Upper lobe of right lung (tissue), 1 donor: ENCODE measurements at places on chromosomes 11 and 22. TPM values are rescaled to one million over a fixed set of nuclear protein-coding genes. Genes with fewer than 3 reads are reported as not detected.

DNA sequence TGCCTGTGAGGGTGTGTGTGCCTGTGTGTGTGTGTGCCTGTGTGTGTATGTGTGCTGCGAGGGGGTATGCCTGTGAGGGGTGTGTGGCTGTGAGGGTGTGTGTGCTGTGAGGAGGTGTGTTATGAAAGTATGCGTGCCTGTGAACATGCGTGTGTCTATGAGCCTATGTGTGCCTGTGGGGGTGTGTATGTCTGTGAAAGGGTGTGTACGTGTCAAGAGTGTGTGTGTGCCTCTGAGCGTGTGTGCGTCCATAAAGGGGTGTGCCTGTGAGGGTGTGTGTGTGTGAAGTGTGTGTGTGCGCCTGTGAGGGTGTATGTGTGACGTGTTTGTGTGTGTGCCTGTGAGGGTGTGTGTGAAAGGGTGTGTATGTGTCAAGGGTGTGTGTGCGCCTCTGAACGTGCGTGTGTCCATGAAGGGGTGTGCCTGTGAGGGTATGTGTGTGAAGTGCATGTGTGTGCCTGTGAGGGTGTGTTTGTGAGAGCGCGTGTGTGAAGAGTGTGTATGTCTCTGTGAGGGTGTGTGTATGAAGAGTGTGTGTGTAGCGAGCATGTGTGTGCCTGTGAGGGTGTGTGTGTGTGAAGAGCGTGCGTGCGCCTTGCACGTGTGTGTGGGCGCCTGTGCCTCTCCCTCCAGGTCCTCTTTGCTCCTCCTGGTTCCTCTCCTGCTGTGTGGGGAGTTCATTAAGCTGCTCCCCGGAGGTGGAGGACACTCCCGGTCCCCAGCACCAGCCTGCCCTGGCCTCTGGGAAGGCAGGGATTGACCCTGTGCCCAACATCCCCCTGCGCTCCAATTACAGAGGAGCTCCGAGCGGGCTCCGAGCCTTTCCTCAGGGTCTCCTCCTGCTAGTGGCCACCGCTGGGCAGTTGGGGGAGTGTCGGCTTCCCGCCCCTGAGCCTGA, 53.3 kb downstream of the CACNA1I start:
- DNase-seq = no peak

DNA sequence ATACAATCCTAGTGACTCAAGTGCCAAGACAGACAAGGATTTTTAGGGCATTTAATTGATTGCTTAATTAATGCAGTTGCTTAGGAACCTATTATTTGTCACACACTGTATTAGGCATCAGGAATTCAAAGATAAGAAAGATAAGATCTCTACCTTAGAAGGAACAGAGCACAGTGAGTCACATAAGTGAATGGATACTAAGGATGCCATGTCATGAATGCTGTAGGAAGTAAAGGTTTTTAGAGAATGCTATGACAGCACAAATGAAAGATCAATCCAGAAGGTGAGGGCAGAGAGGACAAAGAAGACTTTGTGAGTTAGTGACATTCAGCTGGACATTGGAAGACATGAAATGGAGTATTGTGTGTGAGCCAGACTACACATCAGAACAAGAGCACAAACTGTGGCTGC, 147.9 kb upstream of the DDI1 start:
- DNase-seq = no peak

- peak; percentile 15 for DNase-seq
These were observed 301.2 kb downstream of the CTTN start for GRCh38 chr11:70699294-70700221.

- DNase-seq = no peak
These were observed 184.6 kb upstream of the SYT13 start for GRCh38 chr11:45470794-45471167.

GRCh38 chr11:114195981-114196731, 100.0 kb upstream of the NNMT start:
- no peak for DNase-seq

DNA sequence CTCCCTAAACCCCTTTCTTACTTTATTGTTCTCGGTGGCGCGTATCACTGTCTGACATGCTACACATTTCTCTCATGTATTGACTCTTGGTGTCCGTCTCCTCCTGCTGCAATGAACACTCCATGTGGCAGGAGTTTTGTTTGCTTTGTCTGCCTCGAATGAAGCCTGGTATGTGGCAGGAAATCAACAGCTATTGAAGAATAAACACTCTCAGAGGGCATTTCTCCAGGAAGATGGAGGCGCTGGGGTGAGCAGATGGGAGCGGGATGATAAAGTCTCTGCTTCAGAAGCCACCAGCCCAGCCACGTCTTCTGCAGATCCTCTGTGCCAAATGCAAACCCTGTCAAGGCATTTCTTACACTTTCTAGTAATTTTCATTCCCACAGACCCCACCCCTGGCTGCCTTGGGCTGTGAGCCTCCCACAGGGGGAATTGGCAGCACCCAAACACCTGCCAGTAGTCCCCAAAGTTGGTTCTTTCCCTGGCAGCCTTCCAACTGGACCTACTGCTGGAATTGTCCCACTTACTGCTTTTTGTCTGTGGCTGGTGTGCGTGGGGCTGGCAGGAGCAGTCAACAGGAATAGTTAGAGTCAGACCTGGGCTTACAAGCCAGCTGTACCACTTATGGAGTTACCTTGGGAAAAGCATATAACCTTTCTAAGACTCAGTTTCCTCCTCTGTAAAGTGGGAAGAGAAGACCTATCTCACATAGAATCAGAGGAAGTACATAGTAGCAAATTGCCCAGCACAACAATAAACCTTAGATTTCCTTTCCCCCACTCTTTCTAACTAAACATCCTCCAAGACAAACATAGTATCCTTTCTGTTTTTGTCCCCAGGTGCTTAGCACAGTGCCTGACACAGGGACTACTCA, 13.3 kb upstream of the IL10RA start:
- DNase-seq = no peak

- DNase-seq = no peak
These were observed 186.7 kb downstream of the CADM1 start for GRCh38 chr11:115317277-115318185.

GRCh38 chr11:17613428-17613962, 66.4 kb downstream of the OTOG start:
- DNase-seq = no peak

- DNase-seq = peak; percentile 86
These were observed at the start of gene SPI1 for GRCh38 chr11:47378010-47378835. Gene SPI1 (minus strand): TSS chr11:47378547. CDS start chr11:47378353, 194 bp downstream.

- DNase-seq = peak; percentile 48
These were observed 100.3 kb upstream of the PITPNB start for GRCh38 chr22:28019360-28019759.

- peak; percentile 64 for DNase-seq
These were observed 36.2 kb upstream of the BRSK2 start for GRCh38 chr11:1353383-1354124.

DNA sequence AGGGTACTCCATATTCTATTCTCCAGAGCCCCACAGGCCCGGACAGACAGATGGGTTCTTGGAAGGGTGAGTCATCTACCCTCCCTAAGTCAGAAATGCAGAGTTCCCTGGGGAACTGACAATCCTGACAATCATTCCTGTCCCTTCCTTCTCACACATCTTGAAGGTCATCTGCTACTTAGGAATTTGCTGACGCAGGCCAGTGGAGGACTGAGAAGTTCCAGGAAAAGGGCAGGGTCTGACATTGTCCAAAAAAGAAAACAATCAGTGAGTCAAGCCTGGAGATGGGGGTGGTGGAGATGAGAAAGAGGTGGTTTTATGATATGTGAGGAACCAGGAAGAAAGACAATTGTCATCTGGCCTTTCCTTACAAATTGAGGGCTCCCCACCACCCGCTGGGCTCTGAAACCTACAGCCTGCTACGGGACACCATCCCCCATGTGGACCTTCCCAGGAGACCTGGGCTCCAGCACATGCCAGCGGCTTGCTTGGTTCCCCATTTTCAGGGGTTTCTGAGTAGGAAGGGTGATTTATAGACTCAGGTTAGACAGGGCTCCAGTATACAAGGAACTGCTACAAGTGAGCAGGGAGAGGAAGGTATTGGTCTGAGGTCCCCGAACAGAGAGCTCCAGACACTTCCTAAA, 12.9 kb downstream of the CD59 start:
- no peak for DNase-seq

- DNase-seq = no peak
These were observed 4.0 kb downstream of the DEAF1 start for GRCh38 chr11:690738-691633.

DNA sequence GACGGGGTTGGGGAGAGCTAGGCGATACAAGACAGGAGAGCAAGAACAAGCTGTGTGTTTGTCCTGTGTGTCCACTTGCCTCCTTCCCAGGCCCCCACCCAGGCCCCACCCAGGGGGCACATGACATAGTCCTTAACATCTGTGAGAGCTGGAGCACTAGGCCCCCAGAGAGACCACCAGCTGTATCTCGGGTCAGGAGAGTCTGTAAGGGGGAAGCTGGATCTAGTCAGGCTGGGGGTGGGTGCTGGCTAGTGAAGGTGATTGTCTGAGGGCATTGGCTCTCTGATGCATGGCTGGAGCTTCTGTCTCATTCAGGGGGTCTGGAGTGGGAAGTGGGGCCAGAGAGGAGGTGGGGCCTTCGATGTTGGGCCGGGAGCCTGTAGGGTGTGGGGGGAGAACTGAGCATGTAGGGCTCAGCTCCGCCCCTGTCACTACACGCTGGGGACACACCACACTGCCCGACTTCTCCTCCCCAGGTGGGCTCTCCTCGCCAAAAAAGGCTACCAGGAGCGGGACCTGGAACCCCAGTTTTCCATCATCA, 571 bp downstream of the P2RX6 start:
- DNase-seq = no peak

GRCh38 chr11:68264244-68264643, 7.5 kb downstream of the C11orf24 start:
- DNase-seq = no peak

DNA sequence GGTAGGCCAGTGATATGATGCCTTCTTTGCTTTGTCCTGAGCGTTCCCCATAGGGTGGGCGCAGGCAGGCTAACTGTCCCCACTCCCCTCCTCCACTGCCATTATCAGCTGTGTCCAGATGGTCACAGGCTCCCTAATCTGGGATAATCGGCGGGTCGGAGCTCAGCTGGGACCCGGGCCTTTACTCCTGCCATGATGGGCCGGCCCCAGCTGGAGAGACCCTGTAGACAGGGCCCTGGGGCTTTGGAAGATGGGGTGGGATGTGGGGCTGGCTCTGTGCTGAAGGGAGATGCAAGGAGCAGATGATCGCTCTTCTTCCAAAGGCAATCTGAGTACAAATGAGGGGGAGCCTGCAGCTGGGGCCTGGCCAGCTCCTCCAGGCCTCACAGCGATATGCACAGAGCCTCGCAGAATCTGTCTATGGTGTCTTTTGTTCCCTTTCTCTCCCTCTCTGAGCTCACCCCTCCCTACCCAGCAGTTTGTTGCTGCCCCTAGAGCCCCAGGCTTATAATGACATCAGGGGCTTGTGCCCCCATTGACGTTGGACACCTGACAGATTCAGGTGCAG, 11.9 kb downstream of the KLHL35 start:
- DNase-seq = no peak

GRCh38 chr11:81966340-81966739, 767.3 kb downstream of the FAM181B start:
- no peak for DNase-seq

GRCh38 chr11:12523180-12523924, 146.0 kb downstream of the PARVA start:
- no peak for DNase-seq

GRCh38 chr11:79342686-79343085, 98.1 kb downstream of the TENM4 start:
- no peak for DNase-seq

DNA sequence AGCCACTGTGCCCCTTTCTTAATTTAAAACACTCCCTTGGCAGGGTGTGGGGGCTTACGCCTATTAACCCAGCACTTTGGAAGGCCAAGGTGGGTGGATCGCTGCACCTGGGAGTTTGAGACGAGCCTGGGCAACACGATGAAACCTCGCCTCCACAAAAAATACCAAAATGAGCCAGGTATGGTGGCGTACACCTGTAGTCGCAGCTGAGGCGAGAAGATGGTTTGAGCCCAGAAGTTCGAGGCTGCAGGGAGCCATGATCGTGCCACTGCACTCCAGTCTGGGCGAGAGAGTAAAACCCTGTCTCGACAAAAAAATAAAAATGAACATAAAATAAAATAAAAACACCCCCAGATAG, 45.0 kb downstream of the LINC01488 start:
- DNase-seq = no peak

GRCh38 chr22:26273011-26273675, 103.9 kb downstream of the SEZ6L start:
- DNase-seq = no peak

- no peak for DNase-seq
These were observed 12.4 kb upstream of the SLC5A1 start for GRCh38 chr22:32030518-32031247.

GRCh38 chr11:47983464-47984397, 3.4 kb downstream of the PTPRJ start:
- DNase-seq = no peak

- no peak for DNase-seq
These were observed 155.5 kb downstream of the SPON1 start for GRCh38 chr11:14118072-14118471.

DNA sequence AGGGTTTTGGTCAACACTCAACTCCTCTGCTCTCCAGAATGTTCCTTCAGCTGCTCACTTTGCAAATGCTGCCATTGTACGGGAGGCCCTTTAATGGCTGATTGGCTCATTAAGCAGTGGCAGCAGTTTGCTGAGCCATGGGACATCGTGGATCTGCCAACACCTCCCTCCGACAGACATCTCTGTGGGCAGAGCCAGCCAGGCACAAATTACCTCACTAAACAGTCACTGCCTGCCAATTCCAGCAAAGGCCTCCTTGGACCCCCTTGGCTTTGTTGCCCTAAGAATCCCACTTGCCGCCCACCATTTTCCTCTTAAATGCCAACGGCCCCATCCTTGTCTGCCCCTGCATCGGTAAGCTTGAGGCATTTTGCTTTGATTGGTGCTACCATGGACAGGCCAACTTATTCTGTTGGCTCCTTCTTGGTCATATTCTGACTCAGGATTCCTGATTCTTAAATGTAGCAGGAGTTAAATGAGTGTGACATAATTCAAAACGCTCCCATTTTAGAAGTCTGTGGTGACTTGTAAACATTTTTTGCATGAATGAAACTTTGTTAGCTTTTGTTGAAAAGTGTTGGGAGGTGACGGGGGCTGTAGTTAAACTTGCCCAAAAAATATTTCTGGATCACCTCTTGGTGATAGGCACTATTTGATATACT, 57.5 kb upstream of the LMO2 start:
- DNase-seq = no peak

GRCh38 chr22:47203554-47203991, 441.1 kb downstream of the TBC1D22A start:
- no peak for DNase-seq

GRCh38 chr22:44580176-44581095, 82.4 kb upstream of the RTL6 start:
- DNase-seq = peak; percentile 26

GRCh38 chr11:82176365-82176764, 557.3 kb downstream of the FAM181B start:
- DNase-seq = no peak

GRCh38 chr11:27124514-27125264, 84.1 kb downstream of the BBOX1 start:
- DNase-seq = no peak

SMTNL1 gene
- total RNA-seq = not detected

GRAMD1B gene
- total RNA-seq = 4.8 TPM

RTN4R gene
- 9.8 TPM for total RNA-seq

NEFH gene
- total RNA-seq = 0.46 TPM

APOL3 gene
- 58.2 TPM for total RNA-seq

GRM5 gene
- 0.06 TPM for total RNA-seq

OR52B2 gene
- total RNA-seq = not detected

GRK3 gene
- 26.0 TPM for total RNA-seq

SCT gene
- not detected for total RNA-seq

SYCE3 gene
- total RNA-seq = not detected

RBFOX2 gene
- 64.1 TPM for total RNA-seq

OR10A2 gene
- total RNA-seq = not detected

GUCY1A2 gene
- 31.1 TPM for total RNA-seq

PKP3 gene
- total RNA-seq = 40.4 TPM

OR1S1 gene
- total RNA-seq = not detected
